CD14-positive monocyte (primary cell): ENCODE measurements at places on chromosomes 3 and 15.
A peak's percentile ranks its signal among the peaks of the same experiment; 100 is the strongest.

DNA sequence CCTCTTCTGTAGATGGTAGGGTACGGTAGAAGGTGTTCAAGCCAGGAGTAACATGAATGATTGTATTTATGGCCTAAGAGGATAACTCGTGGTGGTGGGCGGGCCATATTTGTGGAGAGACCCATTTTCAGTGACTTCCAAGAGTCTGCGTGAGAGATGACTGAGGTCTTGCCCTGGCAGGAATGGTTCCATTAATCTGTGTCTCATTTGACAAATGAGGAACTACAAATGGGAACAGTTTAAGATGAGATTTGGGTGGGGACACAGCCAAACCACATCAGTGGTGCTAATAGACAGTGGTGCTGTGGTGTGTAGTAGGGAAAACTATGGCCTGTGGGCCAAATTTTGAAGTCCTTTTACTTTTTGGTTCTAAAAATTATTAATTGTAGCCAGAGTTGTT is 47.1 kb downstream of the FLNB start:
- DNase-seq = no peak

GRCh38 chr3:119531151-119531550 is 28.3 kb downstream of the CD80 start:
- no peak for DNase-seq

DNA sequence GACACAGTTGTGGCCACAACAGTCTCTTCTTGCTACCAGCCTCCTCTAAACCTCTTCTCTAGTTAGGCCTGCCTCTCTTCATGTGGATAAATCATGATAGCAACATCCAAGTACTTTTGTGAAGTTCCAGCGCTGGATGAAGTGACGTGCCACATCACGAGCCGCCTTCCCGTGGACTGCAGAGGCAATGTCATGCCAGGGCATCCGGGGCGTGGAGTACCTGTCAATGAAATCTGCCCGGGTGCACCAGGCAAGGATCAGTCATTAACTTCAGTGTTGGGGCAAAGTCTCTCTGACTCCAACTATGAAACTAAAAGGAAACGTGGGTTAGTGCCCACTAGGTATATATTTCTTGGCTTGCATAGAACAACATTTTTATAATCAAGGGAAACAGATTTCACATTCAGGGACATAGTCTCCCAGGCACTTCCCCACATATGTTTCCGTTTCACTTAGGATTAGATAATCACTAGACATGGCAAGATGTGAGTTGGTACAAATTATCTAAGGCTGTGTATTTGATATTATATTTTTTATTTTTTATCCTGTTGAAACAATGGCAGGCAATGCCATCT is 133.6 kb downstream of the PLD1 start:
- no peak for DNase-seq

DNA sequence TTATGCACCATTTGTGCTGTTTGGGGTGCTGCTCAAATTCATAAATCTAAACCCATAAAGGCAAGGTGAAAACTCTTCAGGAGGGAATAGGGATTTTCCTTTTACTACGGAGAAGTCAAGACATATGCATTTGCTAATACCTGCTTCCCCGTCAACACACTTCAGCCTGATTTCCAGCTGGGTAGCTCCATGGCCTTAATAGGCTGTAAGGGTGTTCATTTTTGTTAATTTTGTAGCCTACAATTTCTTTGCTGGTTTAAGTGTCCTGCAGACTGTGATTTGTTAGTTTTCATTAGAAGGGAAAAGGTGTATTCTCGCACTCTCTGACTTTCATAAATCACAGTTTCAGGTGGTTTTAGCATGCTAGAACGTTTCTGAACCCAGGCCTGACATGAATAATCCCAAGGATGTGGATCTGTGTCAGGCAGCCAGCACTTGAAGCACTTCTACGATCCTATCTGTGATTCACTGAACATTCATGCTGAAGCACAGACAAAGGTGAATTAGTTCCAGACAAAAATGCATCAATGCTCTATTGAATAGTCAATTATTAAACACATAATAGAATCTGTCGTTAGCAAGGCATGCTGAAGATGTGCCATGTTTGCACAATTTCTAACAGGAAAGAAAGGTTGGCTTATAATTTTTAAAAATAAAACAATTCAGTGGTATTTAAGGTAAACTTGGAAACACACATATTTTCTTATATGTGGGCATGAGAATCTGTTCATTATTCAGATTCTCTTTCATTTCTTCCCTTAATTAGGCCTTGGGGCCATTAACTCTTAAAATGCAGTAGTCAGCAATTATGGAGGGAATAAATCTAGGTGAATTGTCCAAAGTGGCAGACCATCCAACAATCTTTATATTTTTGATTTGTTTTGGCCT is 17.9 kb upstream of the NMNAT3 start:
- DNase-seq = no peak

- no peak for DNase-seq
Observed at GRCh38 chr3:177053107-177053506, 144.2 kb downstream of the TBL1XR1 start.

- no peak for DNase-seq
Observed at GRCh38 chr15:71272932-71273331, 157.7 kb downstream of the THSD4 start.

GRCh38 chr3:193145248-193145647 is 95.8 kb upstream of the PLAAT1 start:
- no peak for DNase-seq

- DNase-seq = no peak
Observed at GRCh38 chr3:119315600-119316312, 21.6 kb downstream of the ARHGAP31 start.

DNA sequence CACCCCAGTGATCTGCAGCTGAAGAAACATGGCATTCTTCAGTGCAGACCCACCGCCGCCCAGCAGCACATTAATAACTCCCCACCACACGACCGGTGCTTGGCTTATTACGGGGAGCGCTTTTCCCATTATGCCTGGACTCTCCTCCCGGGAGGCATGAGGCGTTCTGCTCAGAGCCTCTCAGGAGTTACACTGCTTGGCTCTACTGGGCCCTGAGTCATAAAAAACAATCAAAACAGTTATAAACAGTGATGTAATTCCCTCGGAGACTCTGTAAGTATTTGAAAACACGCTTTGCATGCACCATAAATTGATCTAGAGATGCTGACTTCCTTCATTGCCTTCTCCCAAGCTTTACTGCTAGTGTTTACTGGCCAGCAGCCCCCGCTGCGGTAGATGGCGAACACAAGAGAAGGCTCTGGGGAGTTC is 77.1 kb upstream of the SNRPA1 start:
- no peak for DNase-seq

- peak; percentile 3 for DNase-seq
Observed at GRCh38 chr3:144437989-144438388, 466.4 kb downstream of the DIPK2A start.

DNA sequence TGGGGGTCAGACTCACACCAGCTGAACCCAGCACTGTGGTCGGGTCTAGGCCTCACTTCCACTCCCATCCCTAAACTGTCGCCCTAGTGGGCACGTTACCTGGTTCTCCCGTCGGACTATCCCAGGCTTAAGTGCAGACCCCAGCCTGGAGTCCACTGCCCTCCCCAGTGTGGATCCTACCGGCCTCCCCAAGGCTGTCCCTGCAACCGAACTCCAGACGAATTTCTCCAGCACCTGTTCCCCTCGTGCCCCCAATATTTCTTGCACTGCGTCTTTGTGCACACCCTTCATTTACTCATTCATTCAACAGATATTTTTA is 26.5 kb downstream of the SLC41A3 start:
- DNase-seq = no peak

DNA sequence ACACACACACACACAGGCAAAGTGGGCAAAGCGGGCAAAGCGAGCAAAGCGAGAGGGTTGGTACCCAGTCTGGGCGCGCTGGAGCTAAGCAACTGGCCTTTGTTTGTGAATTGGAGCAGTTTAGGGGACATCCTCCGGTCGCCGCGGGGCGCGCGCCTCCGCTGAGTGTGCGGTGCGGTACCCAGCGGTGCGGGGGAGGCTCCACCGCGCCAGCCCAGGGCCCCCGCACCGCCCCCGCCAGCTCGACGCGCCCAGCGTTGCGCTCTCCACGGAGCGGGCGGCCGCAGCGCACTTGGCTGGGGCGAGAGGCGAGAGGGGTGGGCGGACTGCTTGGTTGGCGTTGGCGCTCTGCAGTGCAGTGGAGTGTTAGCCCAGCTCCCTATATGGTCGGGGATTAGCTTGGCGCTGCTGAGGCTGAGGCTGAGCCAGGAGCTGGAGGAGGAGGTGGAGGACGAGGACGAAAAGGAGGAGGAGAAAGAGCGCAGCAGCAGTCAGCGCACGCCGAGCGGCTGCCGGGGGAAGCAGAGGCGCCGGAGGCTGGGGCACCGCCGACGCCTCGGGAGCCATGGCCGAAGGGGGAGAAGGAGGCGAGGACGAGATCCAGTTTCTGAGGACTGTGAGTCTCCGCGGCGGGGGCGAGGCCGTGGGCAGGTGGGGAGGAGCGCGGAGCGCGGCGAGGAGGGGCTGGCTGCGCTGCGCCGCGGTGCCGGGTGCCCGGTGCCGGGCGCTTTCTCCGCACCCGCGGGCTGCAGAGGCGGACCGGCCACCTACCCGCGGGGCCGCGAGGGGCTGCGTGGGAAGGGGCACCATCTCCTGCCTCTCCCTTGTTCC is at the start of gene RYR3:
Gene RYR3, plus strand, starts transcription at position 487 of the 831 bp plus-strand sequence. Its CDS starts 79 bp downstream, at position 566.
- DNase-seq = no peak

DNA sequence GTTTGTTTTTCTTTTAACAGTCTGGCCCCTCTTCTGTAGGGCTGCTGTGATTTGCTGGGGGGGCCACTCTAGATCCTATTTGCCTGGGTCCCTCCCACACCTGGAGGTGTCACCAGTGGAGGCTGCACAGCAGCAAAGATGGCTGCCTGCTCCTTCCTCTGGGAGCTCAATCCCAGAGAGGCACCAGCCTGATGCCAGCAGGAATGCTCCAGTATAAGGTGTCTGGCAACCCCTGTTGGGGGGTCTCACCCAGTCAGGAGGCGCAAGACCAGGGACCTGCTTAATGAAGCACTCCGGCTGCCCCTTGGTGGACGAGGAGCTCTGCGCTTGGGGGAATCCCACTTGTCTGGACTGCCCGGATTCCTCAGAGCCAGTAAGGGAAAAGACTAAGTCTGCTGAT is 118.3 kb downstream of the GAP43 start:
- DNase-seq = no peak

DNA sequence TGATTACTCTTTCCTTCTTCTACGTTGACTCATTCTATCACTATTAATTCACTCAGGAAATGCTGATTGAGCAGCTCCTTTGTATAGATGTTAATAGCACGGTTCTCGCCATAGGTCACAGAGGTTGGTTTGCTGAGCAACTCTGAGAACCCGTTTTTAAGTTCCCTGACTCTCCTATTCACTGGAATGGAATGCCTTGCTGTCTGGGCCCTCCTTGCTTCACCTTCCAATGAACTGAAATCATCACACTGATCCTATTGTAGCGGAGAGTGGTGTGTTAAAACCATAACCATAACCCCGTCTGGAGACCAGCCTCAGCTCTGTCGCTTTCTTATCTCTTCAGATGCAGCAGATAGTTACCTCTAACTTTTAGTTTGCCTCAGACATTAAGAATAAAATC is 323.6 kb downstream of the GABRB3 start:
- no peak for DNase-seq

- DNase-seq = no peak
Observed at GRCh38 chr3:52879581-52879980, 17.8 kb downstream of the STIMATE start.

DNA sequence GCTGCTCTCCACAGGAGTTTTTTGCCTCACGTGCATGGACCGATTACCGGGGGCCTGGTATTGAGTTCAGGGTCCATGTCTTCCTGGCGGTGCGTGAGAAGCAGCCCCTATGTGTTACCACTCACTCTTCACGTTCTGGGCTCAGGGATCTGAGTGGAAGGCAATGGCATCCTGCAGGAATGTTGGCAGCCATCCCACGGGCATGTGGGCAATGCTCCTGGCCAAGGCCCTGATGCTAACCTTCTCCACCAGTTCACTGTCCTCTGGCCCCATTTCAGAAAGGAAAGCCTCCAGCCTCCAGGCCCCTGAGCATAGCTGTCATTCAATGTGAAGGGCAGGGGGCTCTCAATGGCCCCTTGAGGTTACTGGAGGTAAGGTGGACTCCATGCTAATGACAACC is 43.0 kb upstream of the KY start:
- no peak for DNase-seq

DNA sequence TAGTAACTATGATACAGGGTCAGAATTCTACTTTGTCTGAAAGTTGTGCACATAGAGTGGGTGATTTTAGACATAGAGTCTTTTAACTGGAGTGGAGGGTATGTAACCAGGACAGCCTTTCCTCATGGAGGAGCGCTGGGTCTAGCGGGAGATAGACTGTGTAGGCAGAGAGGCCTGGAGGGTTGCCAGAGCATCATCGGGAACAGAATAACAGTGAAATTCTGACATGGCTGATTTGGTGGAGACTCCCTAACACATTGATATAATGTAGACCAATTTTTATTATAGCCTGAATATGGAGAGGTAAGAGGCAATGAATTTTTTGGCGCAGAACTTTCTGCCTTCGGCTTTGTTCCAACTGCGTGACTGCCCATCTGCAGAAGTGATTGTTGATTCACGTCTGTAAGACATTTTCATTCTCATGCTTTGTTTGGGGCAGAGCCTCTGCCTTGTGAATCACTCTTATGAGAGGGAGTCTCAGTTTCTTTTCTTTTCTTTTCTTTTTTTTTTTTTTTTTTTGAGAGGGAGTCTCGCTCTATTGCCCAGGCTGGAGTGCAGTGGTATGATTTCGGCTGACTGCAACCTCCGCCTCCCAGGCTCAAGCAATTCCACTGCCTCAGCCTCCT is 16.0 kb downstream of the LPP start:
- no peak for DNase-seq

GRCh38 chr3:56467801-56468183 is 475 bp downstream of the ERC2 start:
- no peak for DNase-seq

DNA sequence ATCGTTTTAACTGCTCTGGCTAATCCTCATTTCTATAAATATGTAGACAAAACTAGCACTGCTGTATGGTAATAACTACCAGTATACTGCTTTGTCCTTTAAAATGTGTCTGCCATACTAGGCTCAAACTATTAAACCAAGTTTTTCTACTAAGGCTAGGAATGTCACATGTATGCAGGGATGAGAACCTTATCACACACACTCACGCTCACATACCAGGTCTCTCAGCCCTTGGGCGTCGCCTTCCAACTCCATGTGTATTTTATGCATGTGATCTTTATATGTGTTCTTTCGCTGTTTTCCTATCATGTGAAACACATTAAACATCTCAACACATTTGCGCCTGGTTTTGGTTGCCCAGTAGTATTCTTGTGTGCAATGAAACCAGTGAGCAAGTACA is 32.6 kb downstream of the ATP2C1 start:
- no peak for DNase-seq

- peak; percentile 63 for DNase-seq
Observed at GRCh38 chr15:33215941-33216872, 21.7 kb upstream of the FMN1 start.

DNA sequence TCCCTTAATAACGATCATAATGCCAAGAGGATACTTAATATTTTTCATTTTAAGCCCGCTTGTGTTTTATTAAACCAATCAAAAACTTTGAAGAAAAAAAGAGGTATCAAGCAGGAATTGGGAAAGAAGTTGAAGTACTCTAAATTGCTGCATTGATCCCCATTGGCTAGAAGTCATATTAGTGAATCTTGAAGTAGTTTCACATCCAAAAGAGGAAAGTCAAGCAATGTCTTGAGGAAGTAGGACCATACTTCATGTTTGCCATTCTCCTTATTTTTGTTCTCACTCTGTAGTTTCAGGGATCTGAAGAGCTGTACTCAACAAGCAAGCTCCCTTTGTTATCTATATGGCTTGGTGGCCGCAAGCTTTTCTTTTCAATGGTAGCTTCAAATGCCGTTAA is 2.2 kb downstream of the SCAANT1 start:
- DNase-seq = peak; percentile 29
